ENCODE measurements at places on chromosomes 1 and 21. TPM values are rescaled to one million over a fixed set of nuclear protein-coding genes. Genes with fewer than 3 reads are reported as not detected.

- DNase-seq: no peak
These were observed 17.9 kb upstream of the APP start for GRCh38 chr21:26188422-26188821.

DNA sequence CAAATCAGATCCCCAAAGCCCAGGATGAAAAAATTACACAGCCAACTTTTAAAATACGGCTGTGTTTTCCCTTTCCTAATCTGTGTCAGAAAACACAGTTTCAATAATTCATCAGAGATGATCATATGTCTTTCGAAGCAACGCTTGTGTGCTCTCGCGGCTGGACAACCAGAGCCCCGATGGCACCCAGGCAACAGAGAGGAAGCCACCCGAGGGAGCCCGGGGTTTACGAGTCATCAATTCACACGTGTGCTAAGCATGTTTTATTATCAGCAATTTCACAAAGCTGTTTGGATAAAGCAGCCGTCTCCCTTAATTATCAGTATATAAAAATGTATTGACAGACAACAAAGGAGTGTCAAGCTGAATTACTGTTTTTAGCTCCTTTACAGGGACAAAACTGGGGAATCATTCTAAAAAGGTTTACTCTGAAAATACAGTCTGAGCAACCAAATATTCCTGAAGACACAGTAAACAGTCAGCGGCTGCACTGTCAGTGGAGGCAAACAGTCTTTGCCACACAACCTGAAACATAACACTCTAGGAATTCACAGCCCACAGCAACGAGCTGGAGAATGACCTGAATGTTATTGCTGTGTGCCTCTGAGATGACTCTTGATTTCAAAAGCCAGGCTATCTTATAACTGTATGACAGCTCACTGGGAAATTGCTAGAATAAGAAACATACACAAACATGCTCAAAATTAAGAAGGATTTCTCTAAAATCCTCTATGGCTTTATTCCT is 201.0 kb downstream of the SIPA1L2 start:
- DNase-seq: no peak

- DNase-seq: no peak
These were observed 21.9 kb upstream of the XPR1 start for GRCh38 chr1:180609643-180610555.

Gene PTGFR
- polyA plus RNA-seq: 0.33 TPM

DNA sequence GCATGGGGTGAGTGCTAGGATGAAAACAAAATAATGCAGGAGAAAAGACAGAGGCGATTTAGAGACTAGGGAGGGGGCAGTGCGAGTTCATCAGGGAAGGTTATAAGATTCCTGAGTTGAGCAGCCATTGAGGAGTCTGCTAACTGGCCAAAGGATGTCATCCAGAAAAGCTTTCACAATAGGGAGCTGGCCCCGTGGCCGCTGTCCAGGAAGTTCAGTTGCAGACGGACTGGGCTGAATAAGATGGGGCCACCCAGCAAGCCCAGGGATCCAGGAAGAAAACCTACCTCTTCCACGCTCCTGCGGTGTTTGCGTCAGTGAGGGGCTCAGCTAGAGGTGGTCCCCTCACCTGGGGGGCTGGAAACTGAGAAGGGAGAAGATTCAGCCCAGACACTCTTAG is 4.0 kb upstream of the PKP1 start:
- DNase-seq: no peak

DNA sequence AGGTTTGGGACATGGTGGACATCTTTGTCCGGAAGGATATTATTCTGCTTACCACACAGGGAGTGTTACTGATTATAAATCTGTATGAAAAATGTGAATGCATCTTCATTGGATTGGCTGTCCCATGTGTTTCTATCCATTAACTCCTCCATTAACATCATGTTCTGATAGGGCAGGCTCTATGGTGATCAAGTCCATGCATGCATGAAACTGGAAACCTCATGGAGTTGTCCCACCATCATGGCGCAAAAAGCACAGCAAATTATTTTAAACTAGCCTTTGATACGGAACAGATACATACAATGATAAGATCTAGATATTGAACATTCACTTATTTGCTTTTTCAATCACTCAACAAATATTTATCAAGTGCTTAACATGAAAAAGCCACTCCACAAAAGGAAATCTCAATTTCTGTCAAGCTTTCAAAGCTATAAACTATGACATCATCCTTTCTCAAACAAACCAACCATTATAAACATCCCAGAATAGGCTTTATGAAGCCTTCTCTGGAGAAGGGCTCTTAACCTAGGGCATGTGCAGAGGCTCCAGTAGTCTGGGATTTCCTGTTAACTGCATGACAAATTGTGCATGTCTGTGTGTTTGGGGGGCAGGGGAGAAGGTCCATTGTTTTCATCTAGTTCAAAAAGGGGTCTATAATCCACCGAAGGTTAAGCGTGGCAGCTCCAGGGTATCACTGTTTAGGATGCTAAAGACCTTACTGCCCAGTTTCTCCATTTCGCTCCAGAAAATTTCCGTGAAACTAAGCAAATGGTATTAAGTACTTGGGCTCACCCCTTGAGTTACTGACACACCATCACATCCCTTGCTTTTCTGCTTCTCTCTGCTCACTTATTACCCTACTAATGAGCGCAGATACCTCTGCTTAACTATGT is 46.1 kb downstream of the ADAMTS1 start:
- no peak for DNase-seq

Gene SERINC2
- 54.5 TPM for polyA plus RNA-seq

DNA sequence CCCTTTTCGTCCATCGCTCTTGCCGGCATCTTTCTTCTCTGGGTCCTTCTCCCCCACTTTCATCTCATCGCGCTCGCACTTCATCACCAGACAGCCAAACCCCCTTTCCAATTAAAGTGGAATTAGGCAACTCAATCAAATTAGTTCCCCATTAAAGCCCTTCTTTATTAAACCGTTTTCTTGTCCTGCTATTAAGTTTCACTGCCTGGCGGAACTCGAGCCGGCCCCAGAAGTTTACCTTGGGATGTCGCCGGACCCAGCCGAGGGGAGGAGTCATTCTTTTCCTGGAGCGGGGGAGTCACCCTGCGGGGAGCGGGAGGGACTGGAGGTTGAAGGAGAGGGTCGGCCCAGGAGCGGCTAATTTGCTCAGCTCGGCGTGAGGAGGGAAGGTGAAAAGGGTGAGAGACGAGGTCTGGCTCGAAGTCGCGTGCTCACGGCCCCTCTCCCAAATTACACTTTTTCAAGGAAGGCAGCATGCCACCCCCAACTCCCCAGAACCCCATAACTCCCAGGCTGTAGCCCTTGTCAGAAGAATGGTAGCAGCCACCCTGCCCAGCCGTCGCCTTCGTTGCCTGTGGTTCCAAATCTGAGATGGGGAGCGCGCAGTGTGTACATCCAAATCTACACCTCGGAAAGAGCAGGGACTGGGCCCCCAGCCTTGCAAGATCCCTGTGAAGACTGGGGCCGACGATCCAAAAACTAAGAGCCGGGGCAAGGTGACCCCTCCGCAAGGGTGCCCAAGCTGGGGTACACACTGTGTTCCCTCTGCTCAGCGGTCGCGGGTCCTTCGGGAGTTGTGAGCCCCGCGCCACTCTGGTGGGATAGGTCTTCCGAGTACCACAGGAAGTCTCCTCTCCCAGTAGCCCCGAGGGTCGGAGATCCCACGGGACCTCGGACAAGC is 6.4 kb downstream of the DMRTA2 start:
- no peak for DNase-seq

DNA sequence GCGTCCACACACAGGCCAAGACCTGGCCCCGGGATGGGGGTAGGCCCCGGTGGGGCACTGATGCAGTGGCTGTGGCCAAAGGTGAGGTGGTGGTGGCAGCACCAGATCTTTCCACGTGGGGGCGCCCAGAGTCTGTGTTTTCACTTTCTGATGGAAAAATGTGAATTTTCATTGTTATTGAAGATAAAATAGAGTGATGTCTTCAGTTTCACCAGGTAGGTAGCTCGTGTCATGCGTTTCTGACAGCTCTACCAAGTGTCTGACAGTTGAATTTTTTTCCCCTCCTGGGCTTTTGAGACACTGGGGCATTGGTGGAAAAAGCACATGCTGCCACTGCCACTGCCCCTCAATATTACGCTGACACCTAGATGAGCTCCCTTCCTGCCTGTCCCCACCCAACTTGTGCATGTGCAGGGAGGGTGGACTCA is 40.0 kb upstream of the MAGOH start:
- no peak for DNase-seq

Gene MAP3K21
- 29.8 TPM for polyA plus RNA-seq

Gene CFHR1
- not detected for polyA plus RNA-seq

- DNase-seq: no peak
These were observed 120.0 kb downstream of the PGBD5 start for GRCh38 chr1:230306169-230306568.

Gene LCE1E
- not detected for polyA plus RNA-seq

DNA sequence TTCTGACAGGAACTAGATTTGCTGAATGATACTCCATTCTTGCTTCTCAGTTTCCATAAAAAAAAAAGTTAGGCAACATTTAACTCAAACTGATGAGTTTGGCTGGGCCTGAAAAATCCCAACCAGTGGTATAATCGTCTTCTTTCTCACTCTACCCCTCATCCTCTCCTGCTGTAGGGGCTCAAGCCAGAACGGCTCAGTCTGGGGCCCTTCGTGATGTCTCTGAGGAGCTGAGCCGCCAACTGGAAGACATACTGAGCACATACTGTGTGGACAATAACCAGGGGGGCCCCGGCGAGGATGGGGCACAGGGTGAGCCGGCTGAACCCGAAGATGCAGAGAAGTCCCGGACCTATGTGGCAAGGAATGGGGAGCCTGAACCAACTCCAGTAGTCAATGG is 1.6 kb downstream of the TXLNA start:
- DNase-seq: no peak

- DNase-seq: no peak
These were observed at the start of gene C1orf94 for GRCh38 chr1:34176830-34177603. C1orf94 (plus strand) TSS chr1:34176907; CDS start chr1:34177790, 883 bp downstream.

DNA sequence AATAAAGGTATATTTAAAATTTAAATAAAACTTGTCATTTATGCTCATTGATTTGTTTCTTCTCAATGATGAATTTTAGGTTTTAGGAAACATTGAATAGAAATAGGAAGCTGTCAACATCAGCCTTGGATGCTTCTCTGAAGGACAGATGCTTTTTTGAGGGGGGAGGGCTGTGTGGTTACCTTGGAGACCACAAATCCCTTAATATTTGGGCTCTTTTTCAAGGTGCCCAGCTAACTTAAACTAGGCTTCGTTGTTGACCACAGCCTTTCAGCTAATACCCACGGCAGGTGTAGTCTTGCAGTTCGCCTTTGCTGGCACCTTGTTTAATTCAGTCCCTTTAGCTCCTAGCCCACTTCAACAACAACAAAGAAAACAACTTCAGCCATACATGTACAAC is 22.5 kb downstream of the TENT5C start:
- no peak for DNase-seq

Gene KCNQ4
- polyA plus RNA-seq: 1.2 TPM

GRCh38 chr1:30194741-30195423 is 528.5 kb downstream of the MATN1 start:
- DNase-seq: no peak

Data from left renal cortex interstitium (tissue), 4 donors.